ENCODE measurements at places on chromosomes 1 and 21. TPM values are rescaled to one million over a fixed set of nuclear protein-coding genes. Genes with fewer than 3 reads are reported as not detected.

DNA sequence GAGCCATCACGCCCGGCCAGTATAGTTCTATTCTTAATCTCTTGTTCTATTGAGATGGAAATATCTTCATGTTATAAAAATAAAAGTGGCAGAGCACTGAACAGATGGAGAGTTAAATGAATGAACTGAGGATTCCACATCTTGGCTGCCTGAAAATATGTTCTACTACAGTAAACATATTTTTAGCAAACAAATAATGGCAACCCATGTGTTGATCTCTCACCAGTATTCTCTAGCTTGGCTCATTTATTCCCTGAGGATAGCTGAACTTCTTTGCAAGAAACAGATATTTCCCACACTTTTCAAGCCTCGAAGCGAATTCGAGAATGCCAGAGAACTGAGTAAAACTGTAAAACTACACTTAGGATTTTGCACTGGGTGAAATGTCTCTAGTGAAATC lies 58.9 kb downstream of the DIRAS3 start:
- no peak for DNase-seq

DNA sequence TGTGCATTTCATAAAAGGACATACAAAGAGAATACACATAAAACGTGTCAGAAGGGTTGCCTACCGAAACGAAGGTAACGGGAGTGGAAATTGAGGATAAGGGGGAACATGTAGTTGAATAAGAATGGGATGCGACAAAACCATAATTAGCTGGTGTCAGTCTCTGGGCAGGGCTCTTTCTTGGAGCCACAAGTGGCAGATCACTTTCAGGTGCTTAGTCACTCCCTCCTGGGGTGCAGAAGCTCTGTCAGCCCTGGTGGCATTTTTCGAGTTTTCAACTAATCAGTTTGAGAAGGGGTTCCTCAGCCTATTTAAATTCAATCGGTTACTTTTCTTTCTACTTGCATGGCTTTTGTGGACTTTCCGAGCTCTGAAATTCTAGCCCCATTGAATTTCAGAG lies 133.9 kb upstream of the IGSF21 start:
- no peak for DNase-seq

Gene C1orf226
- total RNA-seq = 1.8 TPM

Gene CELA3A
- total RNA-seq = not detected

DNA sequence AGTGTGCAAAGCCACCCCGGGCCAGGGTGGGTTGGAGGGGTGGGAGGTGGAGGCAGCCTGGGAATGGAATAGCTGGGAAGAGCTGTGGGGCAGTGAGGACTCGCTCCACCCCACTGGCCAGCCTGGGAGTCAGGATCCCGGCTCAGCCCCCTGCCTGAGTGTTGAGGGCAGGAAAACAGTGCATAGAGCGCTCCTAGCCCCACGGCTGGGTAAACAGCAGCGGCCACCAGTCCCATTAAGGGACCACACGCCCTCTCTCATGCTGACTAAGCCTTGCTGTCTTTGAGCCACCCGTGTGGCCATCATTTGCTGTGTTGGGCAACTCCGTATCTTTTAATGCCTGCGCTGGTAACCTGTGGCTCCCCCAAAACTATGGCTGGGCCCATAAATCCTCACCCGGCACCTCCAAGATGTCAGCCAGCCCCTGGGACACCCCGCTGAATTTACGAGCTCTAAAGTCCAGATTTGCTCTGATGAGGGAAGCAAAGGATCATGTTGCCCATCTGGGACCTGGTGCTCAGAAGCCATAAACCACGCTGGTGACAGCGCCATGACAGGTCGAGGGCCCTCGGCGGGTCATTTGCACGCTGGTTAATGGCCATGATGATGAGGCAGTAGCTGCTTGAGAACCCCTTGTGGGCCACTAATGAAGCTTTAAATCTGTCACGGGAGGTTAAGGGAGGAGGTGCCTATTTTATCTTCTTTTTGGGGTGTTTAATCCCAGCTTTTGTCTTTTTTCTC lies 34.9 kb downstream of the SYF2 start:
- no peak for DNase-seq

Gene VASH2
- 0.69 TPM for total RNA-seq
